ENCODE measurements at places on chromosomes 4 and X.

- no peak overlapping the region for H3K4me3 ChIP-seq
- DNase-seq: no peak
- no peaks in the 10 kb centered on the region for H3K36me3 ChIP-seq
- H3K4me1 ChIP-seq: no peaks in the 10 kb centered on the region
- no peak overlapping the region for H3K27ac ChIP-seq
Measured at GRCh38 chr4:168502861-168503260, 6.0 kb downstream of the PALLD start.

DNA sequence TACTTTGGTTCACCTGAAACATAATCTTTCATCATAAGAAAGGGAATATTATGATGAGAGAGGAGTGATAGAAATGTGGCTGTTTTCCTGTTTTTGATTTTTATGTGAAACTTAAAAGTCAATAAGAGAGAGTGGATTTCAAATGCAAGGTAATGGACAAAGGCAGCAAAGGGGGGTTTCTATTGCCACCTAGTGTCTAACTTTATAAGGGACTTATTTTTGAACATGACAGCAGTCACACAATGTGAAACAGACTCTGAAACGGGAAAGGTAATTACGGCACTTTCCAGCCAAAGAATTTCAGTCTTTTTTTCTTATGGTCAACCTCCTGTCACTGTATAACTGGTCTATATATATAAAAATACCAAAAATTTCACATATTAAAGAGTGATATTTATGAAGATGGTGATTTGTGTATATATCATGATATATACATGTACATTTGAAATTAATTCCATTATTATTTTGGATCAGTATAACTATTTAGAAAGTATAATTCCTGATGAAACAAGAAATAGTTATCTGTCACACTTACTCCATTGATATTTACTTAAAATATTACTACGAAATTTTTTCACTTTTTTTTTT is 127.1 kb downstream of the FBXO8 start:
- no peaks in the 10 kb centered on the region for H3K27me3 ChIP-seq
- H3K27ac ChIP-seq: no peak overlapping the region
- no peaks in the 10 kb centered on the region for H3K4me1 ChIP-seq
- H3K36me3 ChIP-seq: no peaks in the 10 kb centered on the region

DNA sequence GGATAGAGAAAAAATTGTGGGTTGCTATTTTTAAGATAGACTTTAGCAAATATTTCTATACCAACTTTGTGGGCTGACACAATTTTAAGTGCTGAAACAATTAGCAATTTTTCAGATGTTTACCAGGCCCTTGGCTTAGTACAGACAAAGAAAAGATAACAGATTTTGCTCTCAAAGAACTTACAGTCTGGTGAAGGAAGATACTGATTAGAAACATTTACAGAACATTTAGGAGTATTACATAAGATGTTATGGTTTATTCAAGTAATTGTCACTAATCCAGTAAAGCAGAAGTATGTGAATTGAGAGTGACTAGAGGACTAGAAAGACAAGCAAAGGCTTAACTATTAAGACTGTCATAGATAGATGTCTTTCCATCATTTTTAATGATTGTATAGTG is 35.3 kb upstream of the NDUFC1 start:
- H3K36me3 ChIP-seq: peaks cover 49% of the 10 kb centered on the region
- no peak overlapping the region for H3K27ac ChIP-seq
- H3K27me3 ChIP-seq: no peaks in the 10 kb centered on the region
- no peak for DNase-seq

DNA sequence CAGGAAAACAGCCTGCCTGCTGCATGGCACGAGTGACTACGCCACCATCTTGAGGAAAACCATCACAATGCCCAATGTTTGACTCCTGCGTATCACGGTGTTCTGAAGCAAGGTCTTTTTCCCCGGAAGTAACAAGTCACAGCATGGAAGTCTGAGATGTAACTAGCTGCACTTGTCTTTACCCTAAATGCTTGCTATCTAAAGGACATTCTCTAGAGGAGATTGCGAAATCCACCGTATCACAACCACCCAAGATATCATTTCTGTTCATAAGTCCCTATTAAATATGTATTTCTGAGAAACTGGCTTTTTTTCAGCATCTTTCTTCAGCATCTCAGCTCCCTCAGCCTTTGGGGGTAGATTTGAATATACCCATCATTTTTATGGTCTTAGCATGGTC is 1565.1 kb downstream of the ARAP2 start:
- no peaks in the 10 kb centered on the region for H3K4me1 ChIP-seq
- no peak overlapping the region for H3K4me3 ChIP-seq
- no peaks in the 10 kb centered on the region for H3K27me3 ChIP-seq
- no peak overlapping the region for H3K27ac ChIP-seq

- no peaks in the 10 kb centered on the region for H3K36me3 ChIP-seq
- no peaks in the 10 kb centered on the region for H3K27me3 ChIP-seq
- no peaks in the 10 kb centered on the region for H3K4me1 ChIP-seq
- no peak overlapping the region for H3K27ac ChIP-seq
- no peak overlapping the region for H3K4me3 ChIP-seq
- no peak for DNase-seq
Measured at GRCh38 chr4:38572793-38573192, 91.2 kb upstream of the KLF3 start.

DNA sequence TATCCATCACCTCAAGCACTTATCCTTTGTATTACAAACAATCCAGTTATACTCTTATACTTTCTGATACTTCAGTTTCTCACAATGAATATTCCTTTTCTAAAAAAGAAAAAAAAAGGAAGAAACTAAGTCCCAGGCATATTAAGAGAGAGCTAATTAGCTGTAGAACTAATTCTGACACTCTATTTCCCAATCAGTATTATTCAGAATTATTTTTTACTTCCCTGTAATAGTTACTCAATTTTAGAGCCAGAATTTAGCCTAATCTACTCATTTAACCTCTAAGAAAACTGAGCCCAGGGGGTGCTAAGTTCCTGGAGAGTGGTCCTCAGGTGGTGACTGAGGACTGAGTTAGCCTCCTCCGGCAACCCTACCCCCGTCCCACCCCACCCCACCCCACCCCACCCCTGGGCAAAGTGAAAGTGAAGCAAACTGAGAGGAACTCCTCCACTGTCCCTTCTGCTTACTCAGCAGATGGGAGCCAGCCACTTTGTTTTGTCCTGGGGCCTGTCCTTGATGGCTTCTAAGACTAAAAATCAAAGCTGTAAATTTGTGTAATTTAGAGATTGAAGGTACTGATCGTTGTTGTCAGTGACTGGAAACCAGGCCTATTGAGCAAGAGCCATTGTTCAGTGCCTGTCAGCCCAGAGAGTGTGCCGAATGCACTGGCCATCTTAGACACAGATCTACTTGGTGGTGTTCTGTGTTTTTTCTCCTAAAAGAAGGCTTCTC is 162.1 kb downstream of the CBR4 start:
- DNase-seq: peak; percentile 64
- peaks cover 6% of the 10 kb centered on the region for H3K36me3 ChIP-seq
- peaks cover 14% of the 10 kb centered on the region for H3K4me1 ChIP-seq
- peak overlapping the region; percentile 68 for H3K4me3 ChIP-seq
- no peaks in the 10 kb centered on the region for H3K27me3 ChIP-seq
- no peak overlapping the region for H3K27ac ChIP-seq

GRCh38 chrX:118066867-118067515 is 49.6 kb downstream of the KLHL13 start:
- no peak overlapping the region for H3K4me3 ChIP-seq
- H3K4me1 ChIP-seq: no peaks in the 10 kb centered on the region
- DNase-seq: no peak
- H3K27ac ChIP-seq: no peak overlapping the region

DNA sequence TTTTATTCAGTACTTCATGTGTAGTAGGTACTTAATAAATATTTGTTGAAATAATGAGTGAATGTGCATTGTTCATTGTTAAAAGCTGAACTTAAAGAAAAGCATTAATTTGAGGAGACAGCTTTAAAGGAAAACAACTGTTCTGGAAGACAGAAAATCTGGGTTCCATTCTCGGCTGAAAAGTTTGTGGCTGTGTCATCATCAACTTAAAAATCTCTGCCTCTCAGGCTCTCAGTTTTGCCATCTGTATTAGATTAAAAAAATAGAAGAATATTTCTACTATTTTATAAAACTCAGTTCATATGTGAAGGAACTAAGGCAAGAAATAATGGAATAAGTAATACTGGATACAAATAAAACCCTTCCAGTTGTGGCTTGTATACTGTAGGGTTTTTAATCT is 62.5 kb downstream of the FSTL5 start:
- H3K27ac ChIP-seq: no peak overlapping the region
- H3K4me1 ChIP-seq: no peaks in the 10 kb centered on the region
- no peaks in the 10 kb centered on the region for H3K36me3 ChIP-seq
- no peaks in the 10 kb centered on the region for H3K27me3 ChIP-seq
- H3K4me3 ChIP-seq: no peak overlapping the region
- DNase-seq: no peak

DNA sequence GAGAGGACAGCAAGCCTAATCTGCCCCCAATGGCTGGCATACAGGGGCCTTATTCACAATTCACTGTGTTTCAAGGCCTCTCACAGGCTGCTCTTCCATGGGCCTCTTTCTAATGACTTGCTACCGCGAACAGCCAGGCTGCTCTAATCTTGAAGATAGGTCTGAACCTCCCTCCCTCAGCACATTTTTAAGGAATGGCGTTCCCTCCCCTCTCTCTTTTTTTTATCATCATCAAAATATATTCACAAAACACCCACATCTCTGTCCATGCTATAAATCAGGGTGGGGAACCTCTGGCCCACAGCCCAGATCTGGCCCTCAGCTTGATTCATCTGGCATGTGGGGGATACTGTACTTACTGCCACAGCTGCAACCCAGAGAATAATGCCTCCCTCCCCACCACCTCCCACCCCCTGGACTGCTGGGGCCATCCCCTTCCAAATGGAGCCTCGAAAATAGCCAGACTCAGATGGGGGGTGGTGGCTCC is 76.2 kb upstream of the PLAC1 start:
- peaks cover 4% of the 10 kb centered on the region for H3K4me1 ChIP-seq
- H3K27me3 ChIP-seq: peaks cover 44% of the 10 kb centered on the region
- no peaks in the 10 kb centered on the region for H3K36me3 ChIP-seq
- DNase-seq: peak; percentile 44
